Non-pigmented ciliary epithelial cell (primary cell): ENCODE measurements at places on chromosomes 2 and 18.
A peak's percentile ranks its signal among the peaks of the same experiment; 100 is the strongest.

- DNase-seq: peak; percentile 35
Observed at GRCh38 chr2:157751462-157752058, 122.9 kb upstream of the ACVR1C start.

GRCh38 chr2:3200420-3200939, 177.1 kb downstream of the EIPR1 start:
- DNase-seq: no peak

GRCh38 chr18:73409242-73409641, 541.5 kb upstream of the NETO1 start:
- DNase-seq: no peak

GRCh38 chr2:30656079-30656478, 151.2 kb downstream of the CAPN13 start:
- DNase-seq: no peak

DNA sequence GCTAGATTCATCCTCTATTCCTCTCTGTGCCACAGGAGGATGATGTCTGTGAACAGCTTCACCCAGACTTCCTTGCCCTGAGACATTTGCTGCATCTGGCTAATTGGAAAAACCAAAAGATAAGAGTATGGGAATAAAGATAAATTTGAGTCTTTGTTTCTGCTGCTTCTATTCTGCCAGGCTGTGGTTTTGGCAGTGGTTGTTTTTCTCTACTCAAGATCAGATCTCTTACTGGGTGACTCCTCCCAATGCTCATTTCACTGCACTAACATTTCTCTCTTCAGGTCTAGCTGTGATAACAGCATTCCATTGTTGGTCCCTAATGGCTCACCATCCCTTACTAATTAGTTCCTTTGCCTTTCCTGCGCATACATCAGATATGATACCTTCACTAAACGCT, 89.5 kb downstream of the CALCRL start:
- no peak for DNase-seq

DNA sequence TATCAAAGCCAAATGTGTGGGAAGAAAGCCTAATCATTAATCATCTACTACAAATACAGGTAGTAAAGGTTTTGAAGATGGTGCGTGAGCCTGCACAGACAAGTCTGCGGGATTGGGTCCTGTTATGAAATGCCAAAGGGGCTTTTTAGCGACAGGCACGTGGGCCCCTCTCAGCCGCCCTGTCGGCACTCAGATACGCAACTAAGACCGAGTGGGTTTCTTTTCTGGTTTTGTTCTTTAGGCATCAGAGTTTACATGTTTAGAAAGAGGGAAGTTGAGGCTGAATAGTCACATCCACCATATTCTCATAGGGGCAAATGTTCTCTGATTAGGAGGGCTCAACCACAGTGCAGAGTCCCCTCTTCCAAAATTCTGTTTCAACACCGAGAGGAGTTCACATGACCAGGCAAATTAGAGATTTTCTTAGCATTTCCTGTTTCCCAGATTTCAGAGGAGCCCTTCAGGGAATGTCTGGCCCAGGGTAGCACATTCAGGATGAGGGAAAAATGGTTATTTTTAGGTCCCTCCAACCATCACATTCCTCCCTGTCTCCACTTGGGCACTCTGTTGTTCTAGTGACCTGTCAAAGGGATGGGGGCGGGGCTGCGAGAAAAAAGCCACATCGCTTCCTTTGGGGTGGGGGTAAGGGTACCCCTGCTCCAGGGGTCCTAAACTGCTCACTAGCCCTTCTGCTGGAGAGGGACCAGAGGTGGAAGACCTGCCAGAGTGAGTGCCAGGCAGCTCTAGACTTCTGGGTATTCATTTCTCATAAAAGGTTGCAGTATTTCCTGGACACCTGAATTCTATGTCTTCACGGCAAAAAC, 159.2 kb downstream of the BCL2 start:
- DNase-seq: no peak

GRCh38 chr2:2935445-2936149, 442.0 kb downstream of the EIPR1 start:
- DNase-seq: no peak

DNA sequence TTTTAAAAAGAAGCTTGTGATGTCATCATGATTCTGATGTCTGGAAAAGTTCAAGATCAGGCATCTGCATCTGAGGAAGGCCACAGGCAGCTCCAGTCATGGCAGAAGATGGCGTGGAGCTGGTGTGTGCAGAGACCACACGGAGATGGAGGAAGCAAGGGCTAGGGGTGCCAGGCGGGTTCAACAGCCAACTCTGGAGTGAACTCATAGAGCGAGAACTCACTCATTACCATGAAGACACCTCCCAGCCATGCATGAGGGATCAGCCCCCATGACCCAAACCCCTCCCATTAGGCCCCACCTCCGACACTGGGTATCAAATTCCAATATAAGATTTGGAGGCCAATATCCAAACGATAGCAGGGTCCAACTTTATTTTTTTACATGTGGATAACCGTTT, 61.6 kb downstream of the KCNG2 start:
- DNase-seq: no peak

GRCh38 chr2:101512993-101513392, 38.1 kb upstream of the RFX8 start:
- no peak for DNase-seq

DNA sequence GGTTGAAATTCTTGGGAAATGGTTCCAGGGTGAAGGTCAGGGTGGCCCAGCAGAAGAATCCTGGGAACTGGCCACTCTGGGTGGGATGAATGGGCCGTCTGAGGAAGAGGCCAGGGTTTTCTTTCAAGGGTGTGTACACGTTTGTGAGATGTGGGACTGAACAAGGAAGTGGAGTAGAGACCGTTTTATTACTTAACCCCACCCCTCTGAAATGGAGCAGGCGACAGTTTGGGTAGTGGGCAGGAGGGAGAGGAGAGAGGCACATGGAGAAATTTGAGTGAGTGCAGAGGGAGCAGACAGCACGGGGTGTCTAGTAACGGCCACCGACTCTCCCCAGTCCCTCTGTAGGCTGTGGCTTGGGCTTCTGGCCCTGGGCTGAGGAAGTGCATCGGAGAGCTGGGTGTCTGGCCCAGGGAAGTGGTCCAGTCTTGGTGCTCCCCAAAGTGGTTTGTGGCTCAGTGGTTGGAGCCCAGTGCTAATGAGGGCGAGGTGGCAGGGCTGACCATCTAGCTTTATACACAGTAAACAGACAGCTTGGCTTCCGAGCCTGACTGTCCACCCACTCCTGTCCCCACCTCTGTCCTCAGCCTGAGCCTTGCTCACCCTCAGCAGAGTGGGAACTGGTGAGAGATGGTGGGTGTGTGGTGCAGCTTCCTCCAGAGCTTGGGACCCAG, 135.3 kb downstream of the DYSF start:
- no peak for DNase-seq

GRCh38 chr18:59357928-59358327, 1.1 kb downstream of the LMAN1 start:
- peak; percentile 76 for DNase-seq

DNA sequence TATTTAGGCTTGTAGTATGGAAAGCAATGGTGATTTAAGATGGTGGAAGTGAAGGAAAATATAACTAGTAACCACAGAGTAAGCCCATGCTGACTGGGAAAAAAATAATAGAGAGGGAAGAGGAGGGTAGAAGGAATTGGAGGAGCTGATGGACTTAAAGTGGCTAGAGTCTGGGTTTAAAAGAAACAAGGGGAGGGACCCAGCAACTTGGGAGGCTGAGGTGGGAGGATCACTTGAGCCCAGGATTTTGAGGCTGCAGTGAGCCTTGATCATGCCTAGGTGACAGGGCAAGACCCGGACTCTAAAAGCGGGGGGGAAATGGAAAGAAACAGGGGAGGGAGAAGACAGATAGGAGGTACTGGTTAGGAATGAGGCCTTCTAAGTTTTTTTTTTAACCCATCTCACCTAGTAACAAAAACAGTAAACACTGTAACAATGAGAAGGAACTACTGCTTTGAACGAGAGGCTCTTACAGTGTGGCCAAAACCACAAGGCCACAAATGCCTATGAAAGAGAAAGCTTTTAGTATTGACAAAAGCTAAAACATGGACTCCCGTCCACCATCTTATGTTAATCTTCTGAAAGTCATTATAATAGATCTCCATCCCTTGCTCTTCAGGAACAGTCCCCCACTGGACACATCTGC, 26.6 kb downstream of the METTL8 start:
- DNase-seq: no peak

- no peak for DNase-seq
Observed at GRCh38 chr18:46386788-46387187, 270.2 kb downstream of the LOXHD1 start.

- no peak for DNase-seq
Observed at GRCh38 chr2:64593035-64593655, 60.6 kb downstream of the SERTAD2 start.

GRCh38 chr2:154242687-154243086, 371.0 kb downstream of the GALNT13 start:
- DNase-seq: no peak

GRCh38 chr18:54671291-54671881, 80.3 kb downstream of the DYNAP start:
- DNase-seq: peak; percentile 9

GRCh38 chr18:72899338-72899737, 31.6 kb upstream of the NETO1 start:
- no peak for DNase-seq

GRCh38 chr2:158191076-158191895, 89.6 kb downstream of the UPP2 start:
- no peak for DNase-seq

DNA sequence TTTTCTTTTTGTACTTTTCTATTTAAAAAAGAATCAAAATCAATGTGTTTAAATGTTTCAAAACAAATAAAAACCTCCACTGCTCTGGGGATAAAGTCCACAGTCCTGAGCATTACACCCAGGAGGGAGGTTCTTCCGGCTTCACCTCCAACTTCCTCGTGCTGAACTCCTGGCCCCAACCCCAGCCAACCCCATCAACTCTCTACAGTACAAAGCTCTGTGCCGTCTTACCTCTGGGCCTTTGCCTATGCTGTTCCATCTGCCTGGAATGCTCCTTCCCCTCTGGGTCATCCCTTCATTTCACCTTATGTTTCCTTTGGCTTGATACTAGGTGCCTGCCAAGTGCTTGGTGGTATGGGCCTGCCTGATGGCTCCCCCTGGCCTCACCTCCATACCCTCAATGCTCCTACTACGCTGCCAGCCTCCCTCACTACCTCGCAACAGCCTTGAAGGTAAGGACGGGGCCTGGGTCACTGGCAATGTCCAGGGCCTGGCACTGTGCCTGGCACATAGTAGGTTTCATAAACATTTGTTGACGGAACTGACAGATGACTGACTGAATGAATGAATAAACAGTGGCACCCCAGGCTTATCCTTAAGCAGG, 28.8 kb downstream of the SDC1 start:
- no peak for DNase-seq

DNA sequence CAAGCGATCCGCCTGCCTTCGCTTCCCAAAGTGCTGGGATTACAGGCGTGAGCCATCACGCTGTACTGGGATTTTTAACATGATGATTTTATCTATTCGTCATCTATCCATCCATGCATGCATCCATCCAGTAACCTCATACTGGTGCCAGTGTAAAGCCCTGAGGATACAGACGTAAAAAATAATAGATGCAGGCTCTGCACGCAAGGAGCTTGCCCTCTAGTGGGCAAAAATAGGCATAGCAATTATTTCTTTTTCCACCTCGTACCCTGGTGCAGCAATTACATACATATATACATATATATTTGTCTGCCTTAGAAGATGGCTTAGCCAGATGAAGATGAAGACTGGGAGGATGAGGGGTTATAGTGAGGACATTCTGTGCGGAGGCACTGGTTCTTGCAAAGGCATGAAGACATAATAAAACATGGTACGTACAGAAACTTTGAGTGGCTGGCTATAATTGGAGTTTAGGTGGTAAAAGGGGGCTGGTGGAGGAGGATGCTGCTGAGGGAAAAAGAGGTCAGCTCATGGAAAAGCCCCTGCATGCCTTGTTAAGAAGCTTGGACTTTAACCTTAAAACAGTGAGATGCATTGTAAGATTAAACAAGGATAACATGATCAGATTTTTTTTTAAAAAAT, 19.6 kb upstream of the RPIA start:
- DNase-seq: no peak

- DNase-seq: no peak
Observed at GRCh38 chr2:114259389-114259788, 183.1 kb upstream of the DPP10 start.

- DNase-seq: no peak
Observed at GRCh38 chr2:12196495-12196894, 450.1 kb downstream of the LPIN1 start.

DNA sequence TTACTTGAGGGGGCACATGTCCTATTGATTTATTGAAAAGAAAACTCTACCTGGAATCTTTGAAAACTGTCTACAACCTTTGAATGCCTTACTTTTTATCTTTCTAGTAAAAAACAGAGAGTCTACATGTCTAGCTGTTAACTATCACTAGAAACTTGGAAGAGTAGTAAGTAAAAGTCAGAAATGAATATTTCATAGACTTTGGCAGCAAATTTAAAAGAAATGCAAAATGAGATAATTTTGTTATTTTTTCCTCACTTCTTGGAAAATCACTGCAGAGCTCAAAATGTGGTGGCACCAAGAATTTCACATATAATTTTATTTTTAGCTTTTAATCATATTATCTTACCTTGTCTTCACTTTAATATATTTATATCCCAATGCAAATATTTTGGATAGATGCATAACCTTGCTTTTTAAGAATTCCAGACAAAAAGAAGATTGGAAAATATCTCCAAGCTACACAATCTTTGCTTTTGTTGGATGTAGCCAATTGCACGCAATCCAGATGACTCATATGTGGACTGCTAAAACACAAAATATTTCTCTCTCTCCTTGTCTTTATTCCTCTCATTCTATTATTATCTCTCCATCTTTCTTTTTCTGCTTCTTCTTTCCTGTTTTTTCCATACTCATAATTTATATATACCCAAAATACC, 92.2 kb upstream of the DSEL start:
- DNase-seq: no peak

DNA sequence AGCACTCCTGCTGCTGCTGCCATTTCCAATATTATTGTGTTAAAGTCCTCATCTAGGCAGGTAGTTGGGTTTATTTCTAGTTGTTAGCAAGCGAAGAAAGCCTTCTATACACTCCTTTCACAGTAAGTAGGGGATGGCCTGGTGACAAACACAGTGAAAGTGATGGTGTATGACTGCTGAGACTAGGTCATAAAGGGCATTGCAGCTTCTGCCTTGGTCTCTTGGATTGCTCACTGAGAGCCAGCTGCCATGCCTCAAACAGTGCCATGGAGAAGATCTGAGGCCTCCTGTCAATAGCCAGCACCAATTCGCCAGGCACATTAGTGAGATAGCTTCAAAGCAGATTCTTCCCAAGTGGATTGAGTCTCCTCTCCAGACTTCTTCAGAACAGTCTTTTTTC, 27.6 kb upstream of the MSTN start:
- DNase-seq: no peak

GRCh38 chr2:3535467-3535793, 16.1 kb upstream of the ADI1 start:
- no peak for DNase-seq

- DNase-seq: no peak
Observed at GRCh38 chr18:11951390-11951851, 29.9 kb upstream of the IMPA2 start.

- peak; percentile 14 for DNase-seq
Observed at GRCh38 chr2:201768918-201769317, 11.8 kb downstream of the ALS2 start.
